Mesenchymal stem cell (in vitro differentiated cells and primary cell): ENCODE measurements at places on chromosomes 12 and 14.

GRCh38 chr14:36553656-36554260 is 28.7 kb downstream of the NKX2-8 start:
- H3K27ac ChIP-seq, result no peak overlapping the region
- H3K4me3 ChIP-seq, result no peak overlapping the region
- H3K27me3 ChIP-seq, result no peaks in the 10 kb centered on the region
- no peaks in the 10 kb centered on the region for H3K36me3 ChIP-seq
- DNase-seq, result peak; percentile 49

DNA sequence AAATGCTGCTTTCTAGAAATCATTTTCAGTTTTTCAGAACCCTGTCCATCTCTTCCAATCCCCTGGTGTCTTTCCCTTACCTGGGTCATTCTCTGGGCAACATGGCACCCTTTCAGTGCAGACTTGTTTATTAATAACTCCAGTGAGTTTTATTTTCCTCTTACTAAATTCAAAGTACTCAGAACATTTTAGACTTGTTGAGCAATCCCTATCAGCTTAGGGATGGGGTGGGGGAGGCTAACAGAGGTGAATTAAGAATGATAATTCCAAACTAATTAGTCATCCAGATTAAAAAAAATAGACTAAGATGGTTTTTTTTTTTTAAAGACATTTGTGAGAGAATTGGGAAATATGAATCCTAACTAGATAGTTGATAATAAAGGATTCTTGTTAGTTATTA is 10.7 kb downstream of the GPRC5A start:
- peaks cover 20% of the 10 kb centered on the region for H3K4me1 ChIP-seq
- H3K36me3 ChIP-seq, result no peaks in the 10 kb centered on the region
- no peak overlapping the region for H3K4me3 ChIP-seq

GRCh38 chr12:65798918-65799317 is 25.4 kb upstream of the HMGA2 start:
- H3K4me3 ChIP-seq, result no peak overlapping the region
- peaks cover 3% of the 10 kb centered on the region for H3K4me1 ChIP-seq
- no peak for DNase-seq
- H3K36me3 ChIP-seq, result no peaks in the 10 kb centered on the region

DNA sequence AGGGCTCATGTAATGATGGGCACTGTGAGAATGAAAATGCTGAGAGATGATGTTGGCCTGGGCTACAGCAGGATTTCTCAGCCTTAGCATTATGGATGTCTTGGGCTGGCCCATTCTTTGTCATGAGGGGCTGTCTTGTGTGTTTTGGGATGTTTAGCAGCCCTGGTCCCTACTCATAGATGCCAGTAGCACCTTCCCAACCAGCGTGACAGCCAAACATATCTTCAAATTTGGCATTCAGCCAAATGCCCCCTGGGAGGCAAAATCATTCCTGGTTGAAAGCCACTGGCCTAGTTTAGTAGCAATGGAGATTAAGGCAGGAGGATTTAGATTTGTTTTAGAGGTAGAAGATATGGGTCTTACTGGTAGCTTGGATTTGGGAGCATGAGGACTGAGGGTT is 26.6 kb downstream of the UBE3B start:
- H3K36me3 ChIP-seq, result peaks cover 54% of the 10 kb centered on the region
- no peaks in the 10 kb centered on the region for H3K27me3 ChIP-seq
- no peak overlapping the region for H3K4me3 ChIP-seq
- H3K4me1 ChIP-seq, result peaks cover 7% of the 10 kb centered on the region
- no peak for DNase-seq
- no peak overlapping the region for H3K27ac ChIP-seq

DNA sequence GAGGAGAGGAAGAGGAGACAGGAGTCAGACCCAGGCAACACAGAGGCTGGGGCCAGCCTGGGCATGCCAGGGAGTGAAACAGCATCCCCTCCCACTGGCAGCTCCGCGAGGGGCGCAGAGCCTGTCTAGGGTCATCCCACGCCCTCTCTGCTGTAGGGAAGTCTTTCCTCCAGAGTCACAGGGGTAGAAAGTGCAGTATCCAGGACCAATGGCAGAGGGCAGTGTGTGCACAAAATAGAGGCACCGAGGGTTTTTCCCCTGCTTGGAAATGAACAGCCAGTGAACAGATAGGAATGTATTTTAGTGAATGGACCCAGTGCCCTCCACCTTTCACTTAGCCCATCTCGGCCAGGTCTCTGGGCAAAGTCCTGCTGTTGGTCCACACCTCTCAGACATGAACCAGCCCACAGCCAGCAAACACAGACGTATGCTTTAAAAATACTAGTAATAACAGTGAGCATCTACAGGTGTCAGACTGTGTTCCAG is 9.4 kb upstream of the KRT74 start:
- peaks cover 75% of the 10 kb centered on the region for H3K27me3 ChIP-seq
- no peak overlapping the region for H3K4me3 ChIP-seq
- H3K4me1 ChIP-seq, result no peaks in the 10 kb centered on the region
- H3K36me3 ChIP-seq, result no peaks in the 10 kb centered on the region
- no peak overlapping the region for H3K27ac ChIP-seq

DNA sequence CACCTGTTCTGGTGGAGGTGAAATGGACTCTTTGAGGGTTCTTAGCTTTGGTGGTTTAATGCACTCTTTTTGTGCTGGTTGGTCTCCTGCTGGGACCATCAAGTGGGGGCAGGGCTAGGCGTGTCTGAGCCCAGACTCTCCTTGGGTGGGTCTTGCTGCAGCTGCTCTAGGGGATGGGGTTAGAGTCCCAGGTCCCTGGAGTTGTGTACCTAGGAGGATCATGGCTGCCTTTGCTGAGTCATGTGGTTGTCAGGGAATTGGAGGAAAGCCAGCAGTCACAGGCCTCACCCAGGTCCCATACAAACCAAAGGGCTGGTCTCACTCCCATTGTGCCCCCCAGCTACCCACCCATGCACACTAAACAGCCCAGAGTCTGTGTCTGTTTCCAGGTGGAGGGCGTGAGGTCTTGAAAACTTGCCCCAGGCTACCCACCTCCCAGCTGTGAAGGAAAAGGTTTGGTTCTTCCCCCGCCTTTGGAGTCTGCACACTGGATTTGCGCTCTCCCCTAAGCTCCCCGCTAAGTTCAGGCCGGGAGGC is 387.7 kb downstream of the TMTC2 start:
- no peak overlapping the region for H3K4me3 ChIP-seq
- DNase-seq, result no peak
- H3K27me3 ChIP-seq, result no peaks in the 10 kb centered on the region
- no peak overlapping the region for H3K27ac ChIP-seq

GRCh38 chr12:6868211-6869048 is 1.1 kb downstream of the TPI1 start:
- peak overlapping the region; percentile 11 for H3K27ac ChIP-seq
- peak; percentile 45 for DNase-seq
- H3K4me1 ChIP-seq, result peaks cover 28% of the 10 kb centered on the region
- H3K4me3 ChIP-seq, result peak overlapping the region; percentile 95

DNA sequence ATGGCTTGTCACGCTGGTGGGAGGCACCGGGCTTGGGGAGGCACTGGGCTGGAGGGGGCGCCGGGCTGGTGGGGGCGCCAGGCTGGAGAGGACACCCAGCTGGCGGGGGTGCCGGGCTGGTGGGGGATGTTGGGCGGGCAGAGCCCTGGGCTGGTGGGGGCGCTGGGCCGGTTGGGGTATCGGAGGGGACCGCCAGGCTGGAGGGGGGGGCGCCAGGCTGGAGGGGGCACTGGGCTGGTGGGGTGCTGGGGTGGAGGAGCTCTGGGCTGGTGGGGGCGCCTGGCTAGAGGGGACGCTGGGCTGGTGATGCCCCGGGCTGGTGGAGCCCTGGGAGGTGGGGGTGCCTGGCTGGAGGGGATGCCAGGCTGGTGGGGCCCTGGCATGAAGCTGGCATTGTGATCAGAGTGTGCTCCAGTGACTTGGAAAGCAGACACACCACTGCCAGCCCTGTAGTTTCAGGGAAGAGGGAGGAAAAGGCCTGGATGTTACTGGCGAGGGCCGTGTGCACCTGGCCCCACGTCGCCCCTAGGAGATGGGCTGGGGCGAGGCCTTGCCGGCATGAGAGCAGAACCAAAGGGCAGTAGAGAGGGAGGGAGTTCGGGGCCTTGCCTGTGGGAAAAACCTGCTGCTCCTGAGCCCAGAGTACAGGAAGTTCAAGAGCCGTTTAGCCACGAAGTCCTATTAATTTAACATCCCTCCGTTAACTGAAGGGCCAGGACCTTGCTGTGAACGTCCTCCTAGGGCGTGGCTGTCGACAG is 13.1 kb downstream of the TEDC1 start:
- no peaks in the 10 kb centered on the region for H3K36me3 ChIP-seq
- H3K27me3 ChIP-seq, result peaks cover 31% of the 10 kb centered on the region
- no peak overlapping the region for H3K4me3 ChIP-seq
- no peak overlapping the region for H3K27ac ChIP-seq
- H3K4me1 ChIP-seq, result peaks cover 2% of the 10 kb centered on the region
- DNase-seq, result no peak

GRCh38 chr12:2165927-2166326 is 113.1 kb downstream of the CACNA1C start:
- no peak overlapping the region for H3K27ac ChIP-seq
- no peak overlapping the region for H3K4me3 ChIP-seq
- no peak for DNase-seq
